Fibroblast of skin of scalp (primary cell): ENCODE measurements at places on chromosomes 2 and 18.

DNA sequence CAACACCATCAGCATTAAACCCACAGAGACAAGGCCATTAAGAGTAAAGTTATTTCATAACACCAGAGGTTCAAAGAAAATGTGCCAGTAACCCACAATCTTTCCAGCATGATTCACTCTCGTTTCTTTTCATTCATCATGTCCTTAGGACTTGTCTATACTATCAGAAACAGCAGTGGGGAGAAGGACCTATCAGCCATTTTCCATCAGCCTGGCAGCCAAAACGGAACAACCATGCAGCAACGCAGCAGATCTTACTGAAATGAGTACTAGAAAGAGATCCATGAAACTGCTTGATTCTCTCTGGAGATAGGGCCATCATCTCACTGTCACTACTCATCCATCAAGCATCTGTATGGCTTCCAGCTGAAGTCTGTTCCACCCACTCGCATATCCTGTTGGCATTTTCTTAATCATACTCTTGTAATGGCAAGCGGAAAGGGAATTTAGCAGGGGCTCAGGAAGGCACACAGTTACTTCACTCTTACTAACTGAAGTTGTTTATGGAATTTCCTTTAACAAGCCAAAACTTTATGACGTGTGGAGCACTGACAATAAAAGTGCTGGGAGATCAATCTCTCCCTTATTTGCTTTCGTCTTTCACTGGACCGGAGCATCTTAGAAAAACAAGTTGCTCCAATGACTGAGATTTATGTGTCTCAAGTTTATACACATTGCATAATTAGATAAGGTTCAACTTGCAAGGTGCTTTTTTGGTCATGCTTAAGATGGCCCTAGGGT is 69.7 kb downstream of the EPHA4 start:
- DNase-seq, result peak; percentile 43

DNA sequence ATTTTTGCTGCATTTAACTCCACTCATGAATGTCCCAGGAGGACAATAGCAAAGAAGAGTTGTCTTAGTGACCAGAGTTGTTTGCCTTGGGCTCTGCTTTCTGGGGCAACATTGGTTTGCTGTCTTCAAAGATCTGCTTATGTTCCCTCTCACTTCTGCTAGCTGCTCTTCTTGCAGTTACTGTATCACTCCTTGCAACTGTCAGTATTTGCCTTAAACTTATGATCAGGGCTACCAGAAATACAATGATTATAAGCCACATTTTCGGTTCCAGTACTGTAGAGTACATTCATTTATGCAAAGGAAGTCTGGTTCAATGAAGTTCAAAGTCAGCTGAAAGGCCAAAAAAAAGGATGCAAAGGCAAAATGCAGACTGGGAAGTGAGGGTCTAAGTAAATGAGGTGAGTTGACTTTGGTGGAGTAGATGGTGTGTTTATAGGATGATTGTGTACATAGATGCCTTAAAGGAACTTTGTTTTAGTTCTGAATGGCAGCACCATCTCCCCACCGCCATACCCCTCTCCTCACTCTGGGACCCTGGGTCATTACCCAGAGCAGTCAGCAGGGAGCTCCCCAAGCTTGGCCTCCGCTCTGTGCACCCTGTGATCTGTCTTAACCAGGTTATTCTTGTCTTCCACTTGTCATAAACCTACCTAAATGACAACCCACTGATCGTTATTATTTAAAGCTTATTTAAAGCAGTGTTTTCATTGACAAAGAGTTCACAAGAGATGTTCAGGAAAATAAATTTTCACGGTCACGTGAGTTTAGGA is 236.0 kb downstream of the DOK6 start:
- DNase-seq, result no peak

DNA sequence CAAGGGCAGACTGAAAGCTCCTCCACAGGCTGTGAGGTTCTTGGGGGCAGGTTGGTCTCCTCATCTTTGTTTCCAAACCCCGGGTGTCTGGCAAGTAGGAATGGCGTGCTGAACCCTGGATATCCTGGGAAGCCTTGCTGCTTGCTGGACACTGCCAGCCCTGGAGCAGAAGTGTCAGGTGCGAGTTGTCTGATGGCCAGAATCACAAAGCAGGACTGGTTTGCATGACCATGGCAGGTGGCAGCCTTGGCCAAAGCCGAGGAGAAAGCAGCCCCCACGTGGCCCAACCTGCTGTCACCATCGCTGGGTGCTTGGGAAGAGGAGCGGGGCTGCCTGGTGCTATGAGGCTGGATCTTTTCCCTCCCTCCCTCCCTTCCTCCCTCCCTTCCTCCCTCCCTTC is 309.5 kb upstream of the HS6ST1 start:
- DNase-seq, result no peak

DNA sequence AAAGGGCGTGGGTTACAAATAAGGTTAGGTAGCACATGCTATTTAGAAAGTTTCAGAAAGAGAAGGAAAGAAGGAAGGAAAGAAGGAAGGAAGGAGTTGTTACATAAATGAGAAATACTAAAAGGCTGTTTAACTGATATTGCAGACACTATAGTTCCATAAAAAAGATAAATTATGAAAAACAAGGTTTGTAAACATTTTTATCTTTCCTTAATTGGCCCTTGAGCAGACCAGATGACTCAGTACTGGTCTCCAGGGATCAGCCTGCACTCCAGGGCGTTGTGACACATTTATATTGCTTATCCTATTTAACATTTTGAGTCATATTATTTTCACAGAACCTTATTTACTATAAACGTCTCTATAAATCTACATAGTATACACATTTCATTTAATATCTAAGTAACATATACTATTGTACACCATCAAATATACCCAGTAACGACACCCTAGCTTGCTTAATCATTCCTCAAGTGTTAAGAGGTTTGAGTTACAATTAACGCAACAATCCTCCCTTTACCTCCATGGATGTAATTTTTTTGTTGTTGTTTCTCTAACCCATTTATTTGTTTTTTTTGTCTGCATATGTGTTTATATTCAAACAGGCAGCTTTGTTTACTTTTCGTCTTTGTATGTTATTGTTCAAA is 2.8 kb upstream of the RAB31 start:
- peak; percentile 62 for DNase-seq

GRCh38 chr2:64268330-64269048 is 124.3 kb upstream of the PELI1 start:
- peak; percentile 66 for DNase-seq

- DNase-seq, result no peak
These were observed 71.1 kb upstream of the CTLA4 start for GRCh38 chr2:203796248-203797010.

DNA sequence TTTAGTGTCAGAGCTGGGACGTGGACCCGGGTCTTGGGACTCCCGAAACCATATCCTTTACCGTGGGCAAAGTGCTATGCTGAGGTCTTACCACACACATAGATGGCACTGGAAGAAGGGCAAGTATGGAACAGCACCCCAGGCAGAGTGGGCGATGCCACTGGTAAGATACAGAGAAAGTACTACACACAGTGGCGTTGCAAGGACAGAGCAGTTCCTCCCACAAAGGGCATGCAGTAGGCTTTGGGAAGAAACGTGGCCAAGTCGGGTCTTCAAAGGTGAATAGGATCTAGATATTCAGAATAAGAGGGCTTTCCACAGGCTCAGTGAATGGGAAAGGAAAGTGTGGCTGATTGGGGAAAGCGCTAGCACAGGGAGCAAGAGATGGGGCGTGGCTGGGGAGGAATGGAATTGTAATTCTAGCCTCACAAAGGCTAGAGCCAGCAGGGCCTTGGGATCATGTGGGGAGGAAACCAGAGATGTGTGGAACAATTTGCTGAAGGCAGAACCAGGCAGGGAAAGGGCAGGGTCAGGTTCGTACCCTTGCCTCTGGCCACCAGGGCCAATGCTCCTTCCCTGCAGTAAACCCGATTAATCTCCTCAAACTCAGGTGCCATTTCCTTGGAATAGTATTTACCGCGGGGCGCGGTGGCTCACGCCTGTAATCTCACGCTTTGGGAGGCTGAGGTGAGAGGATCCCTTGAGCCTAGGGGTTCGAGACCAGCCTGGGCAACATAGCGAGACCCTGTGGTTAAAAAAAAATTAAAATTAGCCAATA is 36.0 kb downstream of the PCBP1 start:
- DNase-seq, result peak; percentile 80

DNA sequence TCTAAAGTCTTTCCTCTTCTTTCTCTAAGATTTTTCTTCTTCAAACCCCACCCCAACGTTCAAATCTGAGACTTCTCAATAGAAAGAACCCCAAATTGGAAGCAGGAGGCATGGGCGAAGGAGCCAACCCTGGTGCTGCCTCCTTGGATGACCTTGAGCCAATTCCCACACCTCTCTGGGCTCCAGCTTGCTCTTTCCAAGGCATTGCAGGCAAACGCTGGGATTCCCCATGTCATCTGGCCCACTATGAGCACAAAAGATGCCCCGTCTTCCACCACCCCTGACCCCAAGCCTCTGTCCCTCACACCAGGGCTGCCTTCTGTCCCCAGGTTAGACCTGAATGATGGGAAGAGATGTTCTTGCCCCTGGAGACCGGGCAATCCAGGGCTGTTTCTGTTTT is 57.0 kb downstream of the TTC32 start:
- DNase-seq, result no peak

DNA sequence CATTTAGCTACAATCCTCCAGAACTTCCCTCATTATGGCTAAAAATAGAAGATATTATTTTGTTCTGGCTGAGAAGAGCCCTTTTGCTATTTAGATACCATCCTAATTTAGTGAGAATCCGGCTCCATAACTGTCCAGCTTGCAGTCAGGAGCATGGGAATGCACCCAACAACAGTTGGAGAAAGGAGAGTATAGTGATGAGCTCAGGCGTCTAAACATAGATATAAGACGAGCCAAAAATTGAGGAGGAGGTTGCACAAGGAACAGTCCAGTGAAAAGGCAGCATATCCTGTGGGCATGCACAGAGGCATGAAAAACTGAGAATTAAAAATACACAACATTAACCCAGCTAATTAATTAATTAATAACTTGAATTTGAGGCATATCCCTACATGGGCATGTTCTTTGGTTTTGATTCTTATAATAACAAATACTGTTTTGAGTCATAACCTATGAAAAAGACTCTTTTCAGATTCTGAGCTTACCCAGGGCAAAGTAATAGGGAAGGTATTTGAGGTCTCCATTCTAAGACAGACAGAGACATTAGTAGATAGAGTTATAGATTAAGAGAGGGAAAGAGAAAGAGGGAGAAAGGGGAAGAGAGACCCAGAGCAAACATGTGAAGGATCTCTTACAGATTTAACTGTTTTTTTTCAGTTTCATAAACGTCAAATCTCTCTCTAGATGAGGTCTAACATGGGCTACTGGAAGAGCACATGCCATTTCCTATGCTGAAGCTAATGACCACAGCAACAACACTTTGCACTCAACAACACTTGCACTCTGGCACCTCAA is 311.2 kb downstream of the OSR1 start:
- peak; percentile 37 for DNase-seq

DNA sequence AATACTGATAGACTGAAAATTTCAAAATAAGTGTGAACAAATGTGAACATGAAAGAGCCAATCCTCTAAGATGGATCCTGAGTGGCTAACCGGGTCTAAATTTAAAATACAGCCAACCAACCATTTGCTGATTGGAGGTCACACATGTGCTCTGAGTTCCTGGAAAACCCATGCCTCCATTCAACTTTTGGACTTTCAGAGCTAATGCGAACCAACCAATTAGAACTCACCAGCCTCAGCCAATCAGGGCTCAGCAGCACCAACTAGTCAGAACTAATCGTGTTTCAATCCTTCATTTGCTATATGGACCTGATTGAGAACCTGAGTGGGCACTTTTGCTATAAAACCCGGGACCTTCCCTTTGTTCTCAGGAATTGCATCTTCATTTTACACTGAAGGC is 111.5 kb downstream of the MEP1B start:
- no peak for DNase-seq

DNA sequence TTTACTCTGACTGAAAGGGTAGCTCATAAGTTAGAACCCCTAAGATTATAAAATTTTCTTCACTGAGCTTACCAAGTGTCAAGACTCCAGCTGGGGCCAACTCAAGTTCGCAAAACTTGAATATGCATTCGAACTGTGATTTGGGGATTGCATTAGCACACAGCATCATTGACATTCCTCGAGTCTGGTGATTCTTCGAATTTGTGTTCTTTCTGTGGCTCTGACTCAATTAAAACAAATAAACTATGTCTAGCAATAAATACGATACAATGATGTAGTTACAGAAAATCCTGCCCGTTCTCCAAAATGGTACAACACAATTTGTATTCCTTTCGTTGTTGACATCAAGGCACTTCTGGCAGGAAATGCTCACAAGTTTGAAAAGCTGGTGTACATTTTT is 11.1 kb downstream of the CCL20 start:
- DNase-seq, result no peak

DNA sequence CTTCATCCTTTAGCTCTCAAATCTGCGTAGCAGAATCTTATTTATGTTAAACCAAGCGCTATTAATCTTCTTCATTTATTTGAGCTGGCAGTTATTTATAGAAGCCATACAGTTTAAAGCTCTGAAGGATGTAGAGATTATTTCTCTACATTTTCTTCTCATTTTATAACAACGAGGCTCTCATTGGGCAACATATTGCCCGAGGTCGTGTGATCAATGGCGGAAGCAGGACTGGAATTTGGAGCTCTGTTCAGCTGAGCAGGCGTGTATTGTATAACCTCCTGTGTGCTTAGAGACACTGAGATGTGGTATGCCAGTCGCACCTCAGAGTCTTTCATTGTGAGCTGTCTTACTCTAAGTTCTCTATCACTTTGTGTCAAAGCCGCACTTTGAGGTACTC is 17.5 kb upstream of the DRC1 start:
- DNase-seq, result no peak

GRCh38 chr2:236101311-236101950 is 66.8 kb downstream of the GBX2 start:
- DNase-seq, result no peak

GRCh38 chr18:22816266-22817176 is 116.6 kb upstream of the RBBP8 start:
- DNase-seq, result no peak

GRCh38 chr18:25771796-25772195 is 318.6 kb downstream of the SS18 start:
- no peak for DNase-seq

DNA sequence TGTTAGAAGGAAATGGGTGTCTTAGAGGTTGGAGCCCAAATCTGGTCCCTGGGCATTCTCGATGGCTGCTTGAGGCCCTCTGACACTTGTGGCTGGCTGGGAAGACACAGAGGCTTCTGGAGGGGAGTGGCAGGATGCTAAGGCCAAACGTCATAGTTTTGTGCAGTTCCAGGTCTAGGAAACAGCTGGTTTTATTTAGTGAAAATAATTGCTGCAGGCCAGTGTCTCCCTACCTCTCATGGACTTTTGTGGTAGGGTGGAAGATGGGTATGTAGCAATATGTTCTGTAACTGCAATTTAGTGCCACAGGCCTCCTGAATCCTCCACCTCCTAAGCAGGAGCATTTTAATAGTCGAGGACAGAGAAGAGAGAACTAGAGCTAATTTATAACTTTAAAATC is 32.2 kb upstream of the SPRED2 start:
- DNase-seq, result peak; percentile 54

GRCh38 chr2:12399240-12399639 is 317.5 kb upstream of the TRIB2 start:
- no peak for DNase-seq

DNA sequence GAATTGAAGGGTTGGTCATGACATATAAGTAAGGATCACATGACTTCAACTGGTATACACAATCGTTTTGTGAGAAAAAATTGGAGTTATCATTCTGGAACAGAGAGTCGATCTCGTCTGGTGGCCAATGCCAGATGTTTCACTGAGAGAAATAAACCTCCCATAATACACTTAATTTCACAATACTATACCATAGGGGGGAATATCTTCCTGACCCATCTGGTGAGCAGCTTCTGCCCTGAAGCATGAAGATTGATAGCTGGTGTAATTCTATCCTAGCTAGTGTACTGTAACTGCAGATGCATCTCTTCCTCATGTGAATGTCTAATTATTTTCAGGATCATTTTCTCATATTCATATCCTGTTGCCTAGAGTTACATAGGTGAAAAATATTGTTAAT is 15.7 kb upstream of the CDH7 start:
- DNase-seq, result no peak
